Natural killer cell (primary cell): ENCODE measurements at places on chromosomes 4 and X. TPM values are rescaled to one million over a fixed set of nuclear protein-coding genes. Genes with fewer than 3 reads are reported as not detected.

- no peak overlapping the region for H3K27ac ChIP-seq
- peaks cover 3% of the 10 kb centered on the region for H3K27me3 ChIP-seq
- peaks cover 16% of the 10 kb centered on the region for H3K4me1 ChIP-seq
- no peak overlapping the region for H3K4me3 ChIP-seq
- no peak for DNase-seq
Observed at GRCh38 chr4:183100827-183101226, 1.8 kb downstream of the WWC2 start.

- no peak overlapping the region for H3K27ac ChIP-seq
- peaks cover 20% of the 10 kb centered on the region for H3K4me1 ChIP-seq
- DNase-seq: no peak
Observed at GRCh38 chrX:9562851-9563250, 98.0 kb downstream of the TBL1X start.

GRCh38 chrX:77742788-77743476 lies 43.1 kb downstream of the ATRX start:
- no peak overlapping the region for H3K27ac ChIP-seq
- no peak overlapping the region for H3K4me3 ChIP-seq
- no peaks in the 10 kb centered on the region for H3K27me3 ChIP-seq

DNA sequence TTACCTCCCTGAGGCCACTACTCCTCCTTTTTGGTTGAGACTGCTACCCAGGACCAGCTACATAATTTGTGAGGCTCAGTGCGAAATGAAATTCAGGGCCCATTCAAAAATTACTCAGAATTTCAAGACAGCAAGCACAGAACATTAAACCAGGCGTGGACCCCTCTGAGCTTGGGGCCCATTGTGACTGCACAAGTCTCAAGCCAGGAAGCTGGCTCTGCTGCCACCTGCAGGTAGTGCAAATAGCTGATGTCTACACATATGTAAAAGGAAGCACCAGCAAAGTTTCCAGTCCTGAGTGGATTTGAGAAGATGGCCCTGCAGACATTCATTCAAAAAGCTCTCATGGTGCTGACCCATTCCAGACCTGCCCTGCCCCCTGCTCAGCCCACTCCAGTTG lies 213.4 kb upstream of the LNX1 start:
- no peaks in the 10 kb centered on the region for H3K36me3 ChIP-seq
- H3K4me3 ChIP-seq: no peak overlapping the region
- no peak for DNase-seq
- H3K27me3 ChIP-seq: no peaks in the 10 kb centered on the region
- no peak overlapping the region for H3K27ac ChIP-seq

DNA sequence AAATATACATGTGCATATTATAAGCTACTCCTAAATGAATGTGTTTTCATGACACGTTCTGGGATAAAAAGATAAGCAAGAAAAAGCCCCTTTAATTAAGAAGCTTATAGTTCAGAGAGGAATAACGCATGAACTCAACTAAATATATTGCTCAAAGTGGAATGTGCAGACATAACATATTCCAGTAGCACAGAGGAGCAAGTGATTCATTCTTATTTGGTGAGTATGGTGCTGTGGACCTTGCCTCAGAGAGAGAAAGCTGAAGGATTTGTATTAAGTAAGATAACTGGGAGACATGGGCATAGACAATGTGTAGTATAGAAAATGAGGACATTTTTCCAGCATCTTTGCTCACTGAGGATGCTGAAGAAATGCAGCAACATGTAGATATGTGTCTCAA lies 76.8 kb downstream of the CFAP299 start:
- H3K27ac ChIP-seq: no peak overlapping the region
- no peak overlapping the region for H3K4me3 ChIP-seq
- H3K36me3 ChIP-seq: no peaks in the 10 kb centered on the region
- peaks cover 3% of the 10 kb centered on the region for H3K27me3 ChIP-seq
- no peaks in the 10 kb centered on the region for H3K4me1 ChIP-seq
- no peak for DNase-seq

GRCh38 chrX:149275836-149276235 lies 229.3 kb downstream of the IDS start:
- no peak for DNase-seq
- no peak overlapping the region for H3K4me3 ChIP-seq
- H3K27ac ChIP-seq: no peak overlapping the region
- no peaks in the 10 kb centered on the region for H3K27me3 ChIP-seq
- H3K36me3 ChIP-seq: no peaks in the 10 kb centered on the region

GRCh38 chrX:54066841-54067240 lies 22.6 kb upstream of the PHF8 start:
- no peak overlapping the region for H3K4me3 ChIP-seq
- H3K27me3 ChIP-seq: no peaks in the 10 kb centered on the region
- H3K36me3 ChIP-seq: no peaks in the 10 kb centered on the region
- H3K4me1 ChIP-seq: no peaks in the 10 kb centered on the region
- H3K27ac ChIP-seq: no peak overlapping the region

DNA sequence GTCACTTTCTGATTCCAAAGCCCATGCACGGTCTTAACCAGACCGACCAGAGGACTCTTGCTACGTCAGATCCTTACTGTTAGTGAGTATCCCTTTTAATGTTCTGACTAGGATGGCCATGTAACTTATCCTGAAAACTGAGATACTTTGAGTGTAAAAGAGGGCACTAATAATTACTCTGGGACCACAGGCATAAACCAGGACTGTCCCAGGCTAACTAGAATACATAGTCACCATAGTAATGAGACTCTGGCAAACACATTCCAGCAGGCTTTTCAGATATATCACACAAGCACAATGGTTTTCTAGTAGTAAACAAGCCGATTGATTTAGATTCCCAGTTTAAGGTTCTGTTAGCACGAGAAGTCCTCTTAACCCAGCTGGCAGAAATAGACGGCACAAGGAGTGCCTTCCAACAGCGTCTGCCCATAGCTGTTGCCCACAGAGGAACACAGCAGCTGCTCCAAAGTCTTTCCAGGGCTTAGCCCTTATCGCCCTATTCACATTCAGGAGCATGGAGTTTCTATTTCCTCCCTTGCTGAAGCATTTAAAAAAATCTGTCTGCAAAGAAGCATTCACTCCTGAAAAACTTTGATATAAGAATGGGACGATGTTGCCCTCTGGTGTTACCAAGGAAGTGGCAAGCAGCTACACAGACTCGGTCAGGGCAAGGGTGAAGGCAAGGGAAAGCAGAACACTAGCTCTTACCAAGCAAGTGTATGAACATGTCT lies 92.4 kb downstream of the CXCL13 start:
- no peak overlapping the region for H3K4me3 ChIP-seq
- no peaks in the 10 kb centered on the region for H3K27me3 ChIP-seq
- no peak overlapping the region for H3K27ac ChIP-seq
- DNase-seq: no peak
- no peaks in the 10 kb centered on the region for H3K36me3 ChIP-seq
- no peaks in the 10 kb centered on the region for H3K4me1 ChIP-seq

TLR8 gene
- total RNA-seq: 0.95 TPM

DNA sequence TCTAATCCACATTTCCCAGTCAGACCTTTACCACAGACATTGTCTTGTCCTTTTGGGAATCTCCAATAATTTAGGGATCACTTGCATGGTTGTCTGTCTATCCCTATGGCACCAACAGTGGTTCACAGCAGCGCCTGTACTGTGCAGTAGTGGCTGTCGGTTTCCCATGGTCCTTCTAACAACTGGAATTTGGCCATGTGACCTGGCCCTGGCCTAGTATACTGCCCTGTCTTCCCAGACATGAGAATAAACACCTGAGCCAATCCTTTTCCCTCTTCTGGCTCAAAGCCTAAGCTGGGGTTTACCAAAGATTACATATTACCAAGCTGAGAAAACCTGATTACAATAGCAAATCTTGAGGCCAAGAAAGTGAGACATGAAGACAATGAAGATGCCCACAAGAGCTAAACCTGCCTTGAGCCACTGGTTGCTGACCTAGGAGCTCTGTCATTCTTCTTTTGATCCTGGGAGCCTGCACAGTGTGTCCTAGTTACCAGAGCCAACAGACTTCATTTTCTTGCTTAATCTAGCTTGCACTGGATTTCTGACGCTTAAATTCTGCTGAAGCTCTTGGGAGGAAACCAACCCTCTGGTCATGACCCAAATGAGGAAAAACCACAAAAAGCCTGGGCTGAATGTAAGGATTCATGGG lies 92.1 kb downstream of the SCD5 start:
- H3K4me1 ChIP-seq: no peaks in the 10 kb centered on the region
- H3K27me3 ChIP-seq: no peaks in the 10 kb centered on the region
- no peak overlapping the region for H3K4me3 ChIP-seq
- no peak overlapping the region for H3K27ac ChIP-seq
- H3K36me3 ChIP-seq: no peaks in the 10 kb centered on the region

DNA sequence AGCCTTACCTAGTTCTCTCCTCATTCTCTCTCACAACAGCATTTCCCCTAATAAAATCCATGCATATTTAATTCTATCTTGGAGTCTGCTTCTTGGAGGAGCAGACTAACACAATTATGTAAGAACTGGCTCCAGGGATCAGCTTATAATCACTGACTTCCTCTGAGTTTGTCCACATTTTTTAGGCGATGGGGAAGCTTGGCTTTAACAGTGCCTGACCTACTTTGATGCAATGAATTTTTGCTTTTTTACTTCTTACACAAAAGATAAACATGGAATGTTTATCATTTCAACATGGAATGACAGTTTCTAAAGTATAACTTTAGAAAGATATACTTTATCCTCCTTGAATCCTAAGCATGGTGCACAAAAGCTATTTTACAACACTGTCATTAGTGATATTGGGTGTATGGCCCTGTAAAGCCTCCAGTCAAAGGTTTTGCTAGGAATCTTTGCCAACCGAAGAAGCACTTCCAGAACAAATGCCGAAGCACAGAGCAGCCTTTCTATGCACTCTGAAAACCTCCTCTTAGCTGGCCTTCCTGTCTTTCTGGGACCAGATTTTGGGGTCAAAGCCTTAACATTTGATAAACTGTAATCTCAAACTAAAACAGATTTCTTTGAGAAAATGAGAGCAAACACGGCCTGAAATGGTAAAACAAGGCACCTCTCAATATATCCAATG lies 736 bp downstream of the BDH2 start:
- DNase-seq: peak; percentile 12
- H3K27me3 ChIP-seq: no peaks in the 10 kb centered on the region
- peak overlapping the region; percentile 13 for H3K27ac ChIP-seq
- H3K4me3 ChIP-seq: peak overlapping the region; percentile 34

- DNase-seq: no peak
- no peak overlapping the region for H3K27ac ChIP-seq
- H3K36me3 ChIP-seq: peaks cover 3% of the 10 kb centered on the region
- no peak overlapping the region for H3K4me3 ChIP-seq
- no peaks in the 10 kb centered on the region for H3K27me3 ChIP-seq
Observed at GRCh38 chrX:20237864-20238263, 28.8 kb downstream of the RPS6KA3 start.
